ENCODE measurements at places on chromosomes 16 and 17. TPM values are rescaled to one million over a fixed set of nuclear protein-coding genes. Genes with fewer than 3 reads are reported as not detected.

DNA sequence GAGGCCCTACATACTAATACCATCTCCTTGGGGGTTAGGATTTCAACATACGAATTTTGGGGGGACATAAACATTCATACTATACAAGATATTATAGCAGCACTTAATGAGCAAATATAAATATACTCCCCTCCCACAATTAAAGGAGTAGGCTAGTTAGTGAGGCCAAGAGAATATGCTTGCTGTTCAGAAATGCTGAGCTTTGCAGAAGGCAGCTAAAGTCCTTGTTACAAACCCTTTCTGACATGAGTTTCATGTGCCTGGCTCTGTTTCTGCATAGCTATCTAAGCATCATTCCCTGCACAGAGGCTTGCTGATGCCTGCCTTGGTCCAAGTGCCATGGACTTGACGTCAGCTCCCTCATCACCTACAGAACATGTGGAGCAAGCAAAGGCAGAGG is 73.5 kb downstream of the GP2 start:
- no peak overlapping the region for H3K27ac ChIP-seq
- no peak for DNase-seq
- no peak overlapping the region for H3K4me3 ChIP-seq
- H3K36me3 ChIP-seq: no peaks in the 10 kb centered on the region

- H3K4me3 ChIP-seq: no peak overlapping the region
- no peaks in the 10 kb centered on the region for H3K4me1 ChIP-seq
- H3K27me3 ChIP-seq: no peaks in the 10 kb centered on the region
- peaks cover 5% of the 10 kb centered on the region for H3K36me3 ChIP-seq
Measured at GRCh38 chr17:80311216-80311827, 50.7 kb downstream of the RNF213 start.

DNA sequence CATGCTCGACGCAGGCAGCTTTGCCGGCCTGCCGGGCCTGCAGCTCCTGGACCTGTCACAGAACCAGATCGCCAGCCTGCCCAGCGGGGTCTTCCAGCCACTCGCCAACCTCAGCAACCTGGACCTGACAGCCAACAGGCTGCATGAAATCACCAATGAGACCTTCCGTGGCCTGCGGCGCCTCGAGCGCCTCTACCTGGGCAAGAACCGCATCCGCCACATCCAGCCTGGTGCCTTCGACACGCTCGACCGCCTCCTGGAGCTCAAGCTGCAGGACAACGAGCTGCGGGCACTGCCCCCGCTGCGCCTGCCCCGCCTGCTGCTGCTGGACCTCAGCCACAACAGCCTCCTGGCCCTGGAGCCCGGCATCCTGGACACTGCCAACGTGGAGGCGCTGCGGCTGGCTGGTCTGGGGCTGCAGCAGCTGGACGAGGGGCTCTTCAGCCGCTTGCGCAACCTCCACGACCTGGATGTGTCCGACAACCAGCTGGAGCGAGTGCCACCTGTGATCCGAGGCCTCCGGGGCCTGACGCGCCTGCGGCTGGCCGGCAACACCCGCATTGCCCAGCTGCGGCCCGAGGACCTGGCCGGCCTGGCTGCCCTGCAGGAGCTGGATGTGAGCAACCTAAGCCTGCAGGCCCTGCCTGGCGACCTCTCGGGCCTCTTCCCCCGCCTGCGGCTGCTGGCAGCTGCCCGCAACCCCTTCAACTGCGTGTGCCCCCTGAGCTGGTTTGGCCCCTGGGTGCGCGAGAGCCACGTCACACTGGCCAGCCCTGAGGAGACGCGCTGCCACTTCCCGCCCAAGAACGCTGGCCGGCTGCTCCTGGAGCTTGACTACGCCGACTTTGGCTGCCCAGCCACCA is 9.7 kb downstream of the VASN start:
- H3K4me3 ChIP-seq: no peak overlapping the region
- no peaks in the 10 kb centered on the region for H3K27me3 ChIP-seq
- peaks cover 11% of the 10 kb centered on the region for H3K4me1 ChIP-seq
- H3K27ac ChIP-seq: no peak overlapping the region
- H3K36me3 ChIP-seq: no peaks in the 10 kb centered on the region

The NPIPA3 gene
- 2.2 TPM for total RNA-seq

DNA sequence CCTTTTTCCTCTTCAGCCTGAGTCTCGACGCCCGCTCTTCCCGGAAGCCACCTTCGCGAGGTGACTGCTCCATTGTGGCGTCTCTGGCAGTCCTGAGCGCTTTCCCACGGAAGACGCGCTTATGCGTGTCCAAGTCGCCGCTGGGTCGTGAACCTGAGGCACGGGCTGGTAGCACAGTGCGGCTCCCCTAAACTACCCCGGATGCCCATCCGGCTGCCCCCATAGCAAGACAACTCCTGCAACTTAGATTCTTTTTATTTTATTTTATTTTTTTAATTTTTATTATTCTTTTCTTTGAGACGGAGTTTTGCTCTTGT is 2.1 kb upstream of the ESRP2 start:
- DNase-seq: no peak
- H3K4me1 ChIP-seq: peaks cover 17% of the 10 kb centered on the region

DNA sequence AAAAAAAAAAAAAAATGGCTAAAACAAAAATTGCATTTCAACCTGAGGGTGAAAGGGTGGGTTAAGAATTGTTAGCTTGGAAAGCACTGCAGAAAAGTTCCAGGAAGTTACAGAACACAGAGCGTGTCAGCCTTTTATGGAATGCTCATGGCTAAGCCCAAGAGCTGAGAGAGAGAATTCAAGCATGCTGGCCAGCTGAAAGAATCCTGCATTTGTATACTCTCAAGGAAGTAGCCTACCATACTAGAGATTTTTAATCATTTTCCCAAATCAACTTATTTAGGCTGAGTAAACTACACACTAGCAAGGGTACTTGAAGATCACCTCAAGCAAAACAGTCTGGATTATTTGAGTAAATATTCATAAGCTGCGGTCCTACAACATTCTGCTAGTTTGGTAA is 153.9 kb downstream of the KCNJ2 start:
- H3K27ac ChIP-seq: no peak overlapping the region
- no peaks in the 10 kb centered on the region for H3K36me3 ChIP-seq
- H3K4me3 ChIP-seq: no peak overlapping the region
- no peak for DNase-seq
- H3K4me1 ChIP-seq: no peaks in the 10 kb centered on the region
- no peaks in the 10 kb centered on the region for H3K27me3 ChIP-seq

All from prostate gland (tissue), 2 donors.